CD8-positive, alpha-beta memory T cell (primary cell): ENCODE measurements at places on chromosomes 2 and 18. TPM values are rescaled to one million over a fixed set of nuclear protein-coding genes. Genes with fewer than 3 reads are reported as not detected.

The SPTBN1 gene
- polyA plus RNA-seq, result 49.2 TPM

The ZNF513 gene
- 4.7 TPM for polyA plus RNA-seq

The CNTNAP5 gene
- polyA plus RNA-seq, result not detected

The CCDC74A gene
- polyA plus RNA-seq, result 0.69 TPM

The INHBB gene
- not detected for polyA plus RNA-seq

The KIAA2012 gene
- polyA plus RNA-seq, result not detected

The SERPINB2 gene
- not detected for polyA plus RNA-seq

The IL36G gene
- polyA plus RNA-seq, result not detected

The CTLA4 gene
- 3.5 TPM for polyA plus RNA-seq

The MAP2 gene
- 0.08 TPM for polyA plus RNA-seq

The NT5DC4 gene
- not detected for polyA plus RNA-seq

The OTOF gene
- polyA plus RNA-seq, result 1.7 TPM

The GALNT13 gene
- polyA plus RNA-seq, result not detected

GRCh38 chr2:9573840-9574239 is 18.2 kb upstream of the ADAM17 start:
- no peak for DNase-seq

DNA sequence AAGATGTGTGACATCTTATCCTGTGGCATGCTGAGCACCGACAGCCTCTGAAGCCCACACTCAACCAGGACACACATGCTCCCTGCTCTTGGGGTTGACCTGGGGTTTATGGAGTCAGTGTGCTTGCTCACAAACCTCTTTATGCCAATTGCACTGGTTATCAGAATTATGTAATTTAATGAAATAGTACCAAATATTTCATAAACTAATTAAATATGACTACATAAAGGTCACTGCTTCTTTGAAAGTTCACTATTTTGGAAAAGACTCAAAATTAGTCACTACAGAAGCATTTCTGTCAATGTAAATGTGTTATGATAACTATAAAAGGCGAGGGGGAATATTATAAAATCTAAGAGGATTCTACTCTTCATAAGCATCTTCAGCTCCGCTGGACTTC is 76.7 kb downstream of the FHOD3 start:
- DNase-seq, result no peak

GRCh38 chr2:84481702-84482101 is 22.6 kb upstream of the SUCLG1 start:
- no peak for DNase-seq

DNA sequence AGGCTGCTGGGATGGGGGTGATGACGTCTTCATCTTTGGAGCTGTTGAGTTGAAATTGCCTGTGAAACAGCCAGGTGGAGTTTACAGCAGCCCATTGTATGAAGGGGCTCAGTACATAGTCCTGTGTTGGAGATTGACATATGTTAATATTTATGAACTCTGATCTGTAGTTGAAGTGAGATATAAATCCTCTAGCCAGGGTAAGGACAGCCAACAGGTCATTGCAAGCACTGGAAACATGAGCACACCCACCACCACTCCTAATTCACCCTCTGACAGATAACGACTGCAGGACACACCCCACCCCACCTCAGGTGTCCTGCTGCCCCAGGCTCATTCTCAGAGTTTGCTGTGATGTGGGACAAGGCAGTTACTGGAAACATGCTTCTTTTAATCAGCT is 112.4 kb upstream of the TRIB2 start:
- no peak for DNase-seq

- no peak for DNase-seq
These were observed 67.2 kb downstream of the UGGT1 start for GRCh38 chr2:128158176-128158575.

- DNase-seq, result no peak
These were observed 34.1 kb upstream of the GNAL start for GRCh38 chr18:11654736-11655605.

- DNase-seq, result no peak
These were observed 8.0 kb upstream of the KLHL29 start for GRCh38 chr2:23376972-23377371.

- DNase-seq, result no peak
These were observed 208.8 kb upstream of the CRIM1 start for GRCh38 chr2:36146765-36147164.

- DNase-seq, result no peak
These were observed 10.0 kb upstream of the AGFG1 start for GRCh38 chr2:227461811-227462461.

DNA sequence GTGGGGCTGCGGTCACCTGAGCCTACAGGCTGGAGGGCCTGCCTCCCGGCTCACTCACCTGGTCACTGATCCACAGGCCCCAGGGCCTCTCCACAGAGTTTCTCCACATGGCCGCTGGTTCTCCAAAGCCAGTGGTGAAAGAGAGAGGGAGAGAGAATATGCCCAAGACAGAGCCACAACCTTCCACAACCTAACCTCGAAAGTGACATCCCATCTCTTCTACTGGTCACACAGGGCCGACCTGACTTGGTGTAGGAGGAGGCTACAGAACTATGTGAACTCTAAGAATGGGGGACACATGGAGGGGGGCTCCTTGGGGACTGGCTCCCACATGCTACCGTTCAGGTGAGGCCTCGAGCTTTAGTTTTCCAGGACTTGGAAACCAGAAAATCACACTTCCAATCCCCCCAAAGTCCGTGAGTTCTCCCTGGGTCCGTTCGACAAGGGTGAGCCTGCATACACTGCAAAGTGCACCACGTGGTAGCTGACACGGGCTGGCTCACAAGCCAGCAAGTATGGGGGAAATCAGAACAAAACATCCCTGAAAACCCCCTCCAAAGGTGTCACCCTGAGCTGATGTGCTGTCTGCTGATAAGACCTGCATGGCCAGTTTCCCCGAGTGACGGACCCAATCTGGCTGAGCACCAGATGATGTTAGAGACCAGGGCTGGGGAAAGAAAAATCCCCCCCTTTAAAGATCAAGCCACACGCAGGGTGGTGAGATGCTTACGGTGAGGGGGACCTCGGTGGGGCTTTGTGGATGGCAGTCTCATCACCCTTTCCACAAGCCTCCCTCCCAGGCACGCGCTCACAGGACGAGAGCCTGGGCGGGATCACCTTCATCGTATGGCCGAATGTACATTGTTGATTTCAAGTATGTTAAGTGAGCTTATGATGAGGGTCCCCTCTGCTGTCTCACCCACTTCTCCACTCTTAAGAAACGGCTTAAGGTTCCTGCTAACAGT is 54.2 kb upstream of the SEMA4C start:
- peak; percentile 50 for DNase-seq

GRCh38 chr2:171225302-171225980 is 64.7 kb upstream of the TLK1 start:
- DNase-seq, result no peak

- no peak for DNase-seq
These were observed 630.5 kb upstream of the FANCL start for GRCh38 chr2:58871469-58872142.

GRCh38 chr2:219430633-219431615 is 3.7 kb upstream of the SPEG start:
- peak; percentile 12 for DNase-seq

GRCh38 chr2:62806231-62806630 is 100.7 kb downstream of the EHBP1 start:
- DNase-seq, result no peak

DNA sequence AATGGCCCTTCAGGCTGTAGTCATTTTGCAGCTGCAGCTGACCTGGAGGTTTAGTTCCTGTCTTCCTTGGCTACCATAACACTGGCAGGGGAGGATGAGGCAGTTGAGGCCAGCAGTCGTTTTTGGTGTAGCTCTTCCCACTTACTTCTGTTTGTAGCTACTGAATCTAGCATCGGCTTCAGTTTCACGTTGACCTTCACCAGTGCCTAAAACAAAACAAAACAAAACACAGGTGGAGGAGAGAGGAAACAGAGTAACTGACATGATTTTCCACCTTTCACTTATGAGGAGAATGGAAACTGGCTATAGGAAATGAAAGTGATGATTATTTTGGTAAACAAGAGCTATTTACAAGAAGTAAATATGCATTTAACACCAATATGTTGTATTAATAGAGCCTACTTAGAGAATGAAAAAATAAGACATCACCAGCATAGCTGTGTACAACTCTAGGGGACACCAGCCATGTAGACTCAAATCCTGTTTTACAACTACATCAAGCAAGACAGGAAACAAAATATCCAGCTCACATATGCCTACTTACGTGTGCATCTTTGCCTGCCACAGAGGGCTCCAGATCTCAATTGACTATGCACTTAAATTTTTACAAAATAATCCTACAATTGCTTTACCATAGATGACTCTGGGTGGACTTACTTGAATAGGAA is 236.9 kb downstream of the AGPS start:
- DNase-seq, result no peak

DNA sequence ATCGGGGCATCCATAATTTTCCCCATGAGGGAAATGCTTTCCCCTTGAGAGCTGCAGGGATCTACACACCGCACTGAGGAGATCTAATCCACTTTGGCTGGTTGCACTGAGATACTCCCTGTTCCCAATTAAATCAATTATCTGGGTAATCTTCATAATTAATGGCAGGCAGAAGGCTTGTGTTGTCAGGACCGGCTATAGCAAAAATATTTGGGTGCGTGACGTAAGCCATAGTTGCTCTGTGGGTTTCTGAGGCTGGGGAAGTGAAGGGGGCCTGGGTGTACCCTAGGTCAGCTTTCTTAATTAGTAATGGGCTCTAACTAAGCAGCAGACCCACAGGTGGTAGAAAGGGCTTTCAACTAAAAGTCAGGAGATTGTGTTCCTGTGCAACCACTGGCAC is 62.8 kb upstream of the UPP2 start:
- DNase-seq, result no peak

DNA sequence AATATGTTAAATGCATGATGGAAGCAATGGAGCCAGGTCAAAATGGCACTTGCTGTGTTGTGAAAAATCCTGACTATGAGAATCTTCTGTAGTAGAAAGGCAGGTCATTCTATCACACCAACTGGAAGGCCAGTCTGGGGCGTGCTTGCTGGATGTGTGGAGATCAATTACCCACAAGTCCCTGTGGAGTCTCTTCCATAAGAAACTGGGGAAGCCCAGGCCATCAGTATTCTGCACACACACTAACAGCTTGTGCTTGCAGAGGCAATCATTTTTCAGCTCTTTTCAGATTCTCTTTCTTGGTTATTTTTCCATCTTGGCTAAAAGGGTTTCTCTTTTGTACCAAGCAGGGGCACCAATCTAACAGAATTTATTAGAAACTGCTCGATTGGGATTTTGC is 190.8 kb downstream of the SLC8A1 start:
- no peak for DNase-seq

- no peak for DNase-seq
These were observed 118.0 kb upstream of the TACR1 start for GRCh38 chr2:75317316-75317715.

DNA sequence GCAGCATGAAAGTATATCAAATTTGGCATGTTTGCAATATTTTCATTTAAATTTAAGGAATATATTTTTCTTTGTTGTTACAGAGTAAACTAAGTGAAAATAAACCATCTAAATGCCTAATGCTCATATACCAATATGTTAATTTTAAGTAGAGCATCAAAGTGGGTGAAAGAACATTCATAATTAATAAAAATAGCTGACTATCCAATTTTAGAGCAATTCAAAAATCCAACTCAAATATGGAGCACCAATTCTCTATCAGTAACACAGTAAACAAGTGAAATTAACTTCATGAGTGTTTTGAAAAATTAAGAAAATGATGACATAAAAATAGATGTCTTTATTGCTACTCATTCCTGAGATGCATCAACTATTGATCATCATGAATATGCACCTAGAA is 893.0 kb downstream of the DSC3 start:
- no peak for DNase-seq

DNA sequence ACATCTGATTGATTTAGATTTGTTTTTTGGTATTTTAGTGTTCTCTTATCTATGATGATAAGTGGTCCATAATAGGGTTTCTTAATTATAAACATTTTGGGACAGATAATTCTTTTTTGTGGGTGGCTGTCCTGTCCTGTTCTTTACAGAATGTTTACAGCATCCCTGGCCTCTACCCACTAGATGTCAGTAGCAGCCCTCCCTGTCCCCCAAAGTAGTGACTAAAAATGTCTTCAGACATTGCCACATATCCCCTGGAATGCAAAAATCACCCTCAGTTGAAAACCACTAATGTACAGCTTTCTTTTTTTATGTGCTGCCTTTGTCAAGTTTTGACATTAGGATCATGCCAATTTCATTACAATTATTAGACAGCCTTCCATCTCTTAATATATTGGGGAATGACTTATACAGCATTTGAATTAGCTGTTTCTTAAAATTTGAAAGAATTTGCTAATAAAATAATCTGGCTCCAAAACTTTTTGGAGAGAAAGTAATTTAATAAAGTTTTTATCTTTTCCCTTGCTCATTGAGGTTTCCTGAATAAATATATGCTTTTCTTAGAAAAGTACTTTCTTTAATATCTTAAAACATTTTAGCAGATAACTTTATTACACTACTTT is 19.5 kb downstream of the WIPF1 start:
- DNase-seq, result peak; percentile 34

- DNase-seq, result no peak
These were observed 27.2 kb upstream of the MYCN start for GRCh38 chr2:15913146-15913545.
